ENCODE measurements at places on chromosomes 5 and 9.

DNA sequence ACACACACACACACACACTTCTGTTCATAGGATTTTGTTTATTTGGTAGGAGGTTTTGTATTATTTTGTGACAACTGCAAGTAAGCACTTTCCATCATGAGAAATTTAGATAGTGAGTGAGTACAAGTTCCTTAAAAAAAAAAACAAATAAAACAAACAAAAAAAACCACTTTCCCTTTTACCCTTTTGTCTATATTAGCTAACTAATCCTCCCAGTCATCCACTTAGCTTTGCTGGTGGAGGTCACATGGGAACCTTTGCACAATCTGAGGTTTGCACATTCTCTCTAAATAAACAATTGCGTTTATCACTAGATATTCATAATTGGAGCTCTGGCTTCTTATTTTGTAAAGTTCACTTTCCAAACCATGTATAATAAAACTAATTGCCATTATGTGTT lies 6.8 kb downstream of the ITGA1 start:
- no peak for DNase-seq

DNA sequence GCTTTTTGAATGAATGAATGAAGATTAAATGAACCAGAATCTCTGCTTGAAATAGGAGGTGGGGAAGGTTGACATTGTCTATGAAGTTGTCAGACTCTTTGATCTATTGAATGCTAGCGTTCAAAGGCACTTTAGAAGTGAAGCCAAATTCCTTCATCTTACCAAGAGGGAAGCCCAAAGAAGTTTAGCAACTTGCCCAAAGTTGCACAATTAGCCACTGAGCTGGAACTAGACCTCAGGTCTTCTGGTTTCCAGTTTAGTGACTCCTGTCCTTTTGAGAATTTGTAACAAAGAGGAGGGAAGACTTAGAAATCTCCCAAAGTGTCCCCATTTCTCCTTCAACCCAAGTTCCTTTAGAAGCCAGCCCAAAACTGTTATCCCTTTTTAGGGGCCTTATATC lies 20.7 kb upstream of the SLC1A3 start:
- DNase-seq = no peak

- no peak for DNase-seq
Measured at GRCh38 chr5:172417983-172418630, 36.2 kb downstream of the SH3PXD2B start.

DNA sequence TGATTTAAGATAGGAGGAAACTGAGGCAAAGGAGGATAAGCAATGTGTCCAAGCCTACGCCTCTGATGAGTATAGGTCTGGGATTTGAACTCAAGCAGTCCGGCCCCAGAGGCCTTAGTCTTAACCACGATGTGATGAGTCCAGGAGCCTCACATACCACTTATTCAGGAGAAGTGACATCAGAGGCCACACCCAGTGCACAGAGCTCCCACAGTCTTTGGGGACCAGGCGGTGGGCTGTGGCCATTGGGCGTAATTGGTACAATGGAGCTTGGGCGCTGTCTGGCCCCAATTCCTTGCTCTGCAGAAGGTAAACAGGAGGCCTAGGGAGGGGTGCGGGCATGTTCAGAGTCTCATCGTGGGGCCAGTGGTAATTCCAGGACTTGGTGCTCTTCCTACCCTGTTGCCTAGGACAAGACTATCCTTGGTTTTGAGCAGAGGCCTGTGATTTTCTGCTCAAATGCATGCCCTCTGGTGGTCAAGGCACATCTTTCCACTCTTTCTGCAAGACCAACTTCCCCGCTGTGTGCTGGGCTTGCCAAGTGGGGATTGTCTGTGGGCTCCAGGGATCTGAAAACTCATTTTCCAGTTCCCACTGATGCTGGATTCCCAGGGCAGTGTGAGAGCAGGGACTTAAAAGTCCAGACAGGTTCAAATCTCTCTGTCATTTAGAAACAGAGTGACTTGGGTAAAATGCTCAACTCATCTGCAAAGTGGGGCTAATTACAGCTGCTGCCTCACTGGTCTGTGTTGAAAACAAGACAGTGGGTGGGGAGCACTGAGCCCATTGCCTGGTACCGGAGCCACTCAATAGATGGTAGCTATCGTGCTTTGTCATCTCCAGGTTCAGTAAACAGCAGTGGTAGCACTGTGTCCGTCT lies 15.8 kb downstream of the NDST1 start:
- DNase-seq = peak; percentile 5

- DNase-seq = no peak
Measured at GRCh38 chr5:170075696-170076095, 30.0 kb upstream of the FOXI1 start.

- DNase-seq = no peak
Measured at GRCh38 chr9:684941-685340, 156.6 kb upstream of the DMRT1 start.

- no peak for DNase-seq
Measured at GRCh38 chr5:80926979-80927656, 33.0 kb upstream of the RASGRF2 start.

DNA sequence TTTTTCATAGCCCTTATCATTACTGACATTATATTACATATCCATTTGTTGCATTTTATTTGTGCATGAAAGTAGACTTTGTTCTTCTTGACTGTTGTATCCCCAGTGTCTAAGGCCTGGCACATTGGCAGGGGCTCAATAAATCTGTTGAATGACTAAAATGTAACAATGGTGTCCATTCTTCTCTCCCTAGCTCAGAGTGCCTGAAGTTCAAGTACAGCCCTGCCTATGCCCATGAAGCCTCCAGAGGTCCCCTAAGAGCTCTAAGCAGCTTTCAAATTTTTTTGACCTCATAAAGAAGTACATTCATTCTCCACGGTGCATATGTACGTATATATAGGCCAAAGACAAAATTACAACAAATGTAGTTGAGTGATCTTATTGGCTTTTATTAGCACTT lies 4.2 kb upstream of the BSPRY start:
- no peak for DNase-seq

All from naive thymus-derived CD8-positive, alpha-beta T cell (primary cell).